ENCODE measurements at places on chromosomes 12 and 14. TPM values are rescaled to one million over a fixed set of nuclear protein-coding genes. Genes with fewer than 3 reads are reported as not detected.

Gene DIO2
- total RNA-seq: 3.5 TPM

Gene KRT83
- 4.2 TPM for total RNA-seq

Gene AMDHD1
- 2.2 TPM for total RNA-seq

Gene CACNA2D4
- total RNA-seq: not detected

Gene HVCN1
- 0.65 TPM for total RNA-seq

Gene RASSF9
- total RNA-seq: 0.67 TPM

Gene SCN8A
- total RNA-seq: 1.3 TPM
